Neural cell (in vitro differentiated cells): ENCODE measurements at places on chromosomes 7 and 10. TPM values are rescaled to one million over a fixed set of nuclear protein-coding genes. Genes with fewer than 3 reads are reported as not detected.

Gene ACTL6B
- 339 and 389 TPM in 2 replicates for polyA plus RNA-seq

Gene RSPH10B
- 1.6 and 2.0 TPM in 2 replicates for polyA plus RNA-seq

Gene BAG3
- polyA plus RNA-seq = 0.28 and 0.61 TPM in 2 replicates

Gene CNNM1
- polyA plus RNA-seq = 1.3 and 1.5 TPM in 2 replicates

Gene BZW2
- 203 and 234 TPM in 2 replicates for polyA plus RNA-seq
